ENCODE measurements at places on chromosomes 4 and X.

- DNase-seq, result no peak
- H3K4me1 ChIP-seq, result no peaks in the 10 kb centered on the region
- H3K36me3 ChIP-seq, result peaks cover under 1% of the 10 kb centered on the region
- H3K4me3 ChIP-seq, result no peak overlapping the region
Observed at GRCh38 chr4:175435381-175435783, 376.7 kb downstream of the GPM6A start.

DNA sequence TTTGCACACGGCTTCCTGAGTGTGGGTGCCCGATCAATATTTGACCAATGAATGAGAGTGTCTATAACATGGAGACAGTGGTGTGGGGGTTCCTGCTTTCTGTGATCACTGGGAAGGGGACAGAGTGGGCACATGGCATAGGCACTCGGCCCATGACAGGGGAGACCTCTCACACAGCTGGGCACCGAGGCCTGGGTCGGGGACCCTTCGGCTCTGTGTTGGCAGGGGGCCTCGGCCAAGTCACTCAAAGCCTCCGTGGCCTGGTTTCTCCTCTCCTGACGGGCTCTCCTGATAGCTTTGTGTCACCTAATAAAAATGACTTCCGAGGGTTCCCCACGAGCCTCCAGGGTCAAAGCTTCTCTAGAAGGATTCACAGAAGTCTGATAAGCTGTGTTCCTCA, 43.9 kb upstream of the PSAPL1 start:
- H3K4me3 ChIP-seq, result no peak overlapping the region
- no peaks in the 10 kb centered on the region for H3K36me3 ChIP-seq
- no peaks in the 10 kb centered on the region for H3K4me1 ChIP-seq
- peaks cover under 1% of the 10 kb centered on the region for H3K27me3 ChIP-seq

DNA sequence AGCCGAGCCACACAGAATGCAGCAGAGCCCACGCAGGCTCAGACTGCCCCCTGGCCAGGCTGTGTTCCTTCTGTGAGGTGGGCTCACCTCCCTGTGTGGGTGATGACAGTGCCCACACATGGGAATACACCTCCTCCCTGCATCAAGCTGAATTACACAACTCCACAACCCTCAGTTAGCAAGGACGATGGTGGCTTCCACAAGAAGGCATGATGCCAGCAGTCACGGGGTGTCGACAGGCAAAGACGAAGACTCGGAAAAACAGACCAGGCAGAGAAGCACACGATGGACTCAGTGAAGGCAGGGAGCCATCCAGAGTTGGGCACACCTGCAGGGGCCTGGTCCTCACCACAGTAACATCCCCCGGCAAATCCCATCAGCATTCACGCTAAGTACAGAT, 12.1 kb downstream of the LETM1 start:
- DNase-seq, result no peak
- peaks cover 28% of the 10 kb centered on the region for H3K4me1 ChIP-seq
- no peaks in the 10 kb centered on the region for H3K27me3 ChIP-seq

DNA sequence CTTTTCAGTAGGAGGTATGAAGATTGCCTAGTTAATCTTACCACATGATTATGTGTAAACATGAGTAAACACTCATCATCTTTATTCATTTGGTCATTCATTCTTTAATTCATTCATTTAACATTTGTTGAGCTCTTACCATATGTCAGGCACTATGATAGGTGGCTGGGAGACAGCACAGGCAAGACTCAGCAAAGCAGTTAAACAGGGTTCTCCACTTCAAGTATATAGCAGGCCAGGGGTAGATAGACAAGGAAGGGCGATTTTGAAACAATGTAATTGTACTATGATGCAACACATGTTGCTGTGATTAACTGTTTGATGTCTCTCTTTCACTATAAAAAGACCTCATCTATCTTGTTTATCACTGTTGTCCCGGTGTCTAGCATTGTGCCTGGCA, 84.3 kb upstream of the GPR101 start:
- no peak overlapping the region for H3K27ac ChIP-seq
- H3K4me1 ChIP-seq, result no peaks in the 10 kb centered on the region
- peaks cover 44% of the 10 kb centered on the region for H3K27me3 ChIP-seq
- no peak overlapping the region for H3K4me3 ChIP-seq
- no peaks in the 10 kb centered on the region for H3K36me3 ChIP-seq

- peaks cover 22% of the 10 kb centered on the region for H3K4me1 ChIP-seq
- H3K27ac ChIP-seq, result peak overlapping the region; percentile 97
- H3K36me3 ChIP-seq, result peaks cover 42% of the 10 kb centered on the region
- peak overlapping the region; percentile 66 for H3K4me3 ChIP-seq
- H3K27me3 ChIP-seq, result no peaks in the 10 kb centered on the region
- DNase-seq, result peak; percentile 84
Observed at GRCh38 chr4:2745981-2746806, 9.9 kb downstream of the TNIP2 start.

DNA sequence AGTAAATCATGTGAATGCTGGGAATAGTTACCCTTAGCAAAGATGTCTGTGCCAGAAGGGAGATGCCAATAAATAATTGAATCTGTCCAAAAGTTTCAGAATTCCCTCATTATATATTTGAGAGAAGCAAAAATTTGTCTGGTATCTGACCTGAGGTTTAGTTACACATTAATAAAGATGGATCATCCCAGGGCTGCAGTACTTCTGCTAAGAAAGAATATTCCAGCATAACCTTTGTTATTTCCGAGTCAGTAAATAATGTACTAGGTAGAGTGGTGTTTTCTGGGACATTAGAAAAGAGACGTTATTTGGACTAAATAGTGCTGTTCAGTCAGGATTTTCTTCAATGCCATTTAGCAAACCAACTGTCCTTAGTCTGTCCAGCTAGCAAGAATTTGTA, 26.4 kb downstream of the ADD1 start:
- H3K4me1 ChIP-seq, result peaks cover 62% of the 10 kb centered on the region
- peak overlapping the region; percentile 62 for H3K27ac ChIP-seq
- no peak for DNase-seq

GRCh38 chr4:11404431-11404830, 24.3 kb downstream of the HS3ST1 start:
- no peak overlapping the region for H3K4me3 ChIP-seq
- no peak overlapping the region for H3K27ac ChIP-seq
- peaks cover under 1% of the 10 kb centered on the region for H3K36me3 ChIP-seq
- H3K27me3 ChIP-seq, result no peaks in the 10 kb centered on the region
- no peak for DNase-seq
- no peaks in the 10 kb centered on the region for H3K4me1 ChIP-seq

DNA sequence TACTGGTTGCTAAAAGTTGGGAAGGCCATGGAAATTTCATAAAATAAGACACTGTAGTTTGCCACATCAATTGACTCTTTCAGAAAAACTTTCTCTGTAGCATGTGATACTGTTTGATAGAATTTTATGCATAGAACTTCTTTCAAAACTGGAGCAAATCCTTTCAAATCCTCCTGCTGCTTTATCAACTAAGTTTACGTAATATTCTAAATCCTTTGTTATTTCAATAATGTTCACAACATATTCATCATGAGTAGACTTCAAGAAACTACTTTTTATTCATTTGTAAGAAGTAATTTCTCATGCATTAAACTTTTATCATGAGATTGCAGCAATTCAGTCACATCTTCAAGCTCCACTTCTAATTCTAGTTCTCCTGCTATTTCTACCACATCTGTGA, 199.3 kb downstream of the PCDH18 start:
- H3K36me3 ChIP-seq, result no peaks in the 10 kb centered on the region
- no peaks in the 10 kb centered on the region for H3K4me1 ChIP-seq
- H3K4me3 ChIP-seq, result no peak overlapping the region
- H3K27ac ChIP-seq, result no peak overlapping the region
- DNase-seq, result no peak

DNA sequence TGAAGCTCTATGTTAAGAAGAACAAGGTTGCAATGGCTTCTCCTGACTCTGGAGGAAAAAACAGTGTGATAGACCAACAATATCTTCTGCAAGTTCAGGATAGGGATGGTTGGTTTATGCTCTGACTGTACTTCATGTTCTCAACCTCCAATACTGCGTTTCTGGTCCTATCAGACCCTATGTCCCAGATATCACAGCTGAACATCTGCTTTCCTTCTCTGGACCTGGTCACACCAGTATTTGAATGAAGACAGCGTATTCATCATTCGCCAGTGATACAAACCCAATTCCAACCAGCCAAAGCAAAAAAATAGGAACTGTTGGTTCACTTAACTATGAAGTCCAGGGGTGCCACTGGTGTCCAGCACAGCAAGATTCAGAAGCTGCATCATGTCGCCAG, 124.5 kb upstream of the KLF3 start:
- no peak for DNase-seq
- H3K4me3 ChIP-seq, result no peak overlapping the region
- H3K4me1 ChIP-seq, result no peaks in the 10 kb centered on the region
- H3K27me3 ChIP-seq, result no peaks in the 10 kb centered on the region
- H3K27ac ChIP-seq, result no peak overlapping the region

DNA sequence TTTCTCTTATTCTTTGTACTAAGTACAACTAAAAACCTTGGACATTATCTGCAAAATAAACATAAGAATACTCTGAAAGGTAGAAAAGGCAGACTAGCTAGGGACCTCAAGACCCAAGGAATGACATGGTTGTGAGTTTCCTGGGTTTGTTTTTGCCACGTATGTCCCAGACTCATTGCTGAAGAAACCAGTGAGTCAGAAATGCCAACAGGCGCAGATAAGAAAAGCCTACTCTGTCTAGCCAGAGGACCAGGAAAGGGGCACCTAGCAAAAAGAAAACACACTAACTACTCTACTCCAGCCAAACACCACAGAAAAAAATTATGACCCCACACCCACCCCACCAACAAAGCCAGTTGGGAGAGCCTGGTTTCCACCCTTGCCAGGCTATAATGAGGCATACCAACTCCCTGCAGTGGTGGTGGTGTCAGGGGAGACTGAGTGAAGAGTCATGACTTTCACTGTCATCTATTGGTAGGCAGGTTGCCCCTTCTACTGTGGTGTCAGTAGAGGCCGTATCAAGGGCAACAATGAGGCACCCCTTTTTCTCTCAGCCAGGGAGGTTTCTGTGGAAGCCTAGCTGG, 10.9 kb downstream of the MTMR1 start:
- no peak for DNase-seq
- no peaks in the 10 kb centered on the region for H3K27me3 ChIP-seq
- peaks cover 19% of the 10 kb centered on the region for H3K4me1 ChIP-seq
- H3K27ac ChIP-seq, result peak overlapping the region; percentile 55
- peaks cover 24% of the 10 kb centered on the region for H3K36me3 ChIP-seq
- H3K4me3 ChIP-seq, result no peak overlapping the region

- H3K36me3 ChIP-seq, result no peaks in the 10 kb centered on the region
- no peak overlapping the region for H3K4me3 ChIP-seq
- DNase-seq, result no peak
Observed at GRCh38 chrX:102849396-102849795, 87.7 kb upstream of the RAB40AL start.

- no peak overlapping the region for H3K4me3 ChIP-seq
- H3K4me1 ChIP-seq, result no peaks in the 10 kb centered on the region
- DNase-seq, result no peak
- no peaks in the 10 kb centered on the region for H3K36me3 ChIP-seq
- H3K27ac ChIP-seq, result no peak overlapping the region
Observed at GRCh38 chr4:189974056-189974455, 33.4 kb downstream of the FRG1 start.

GRCh38 chr4:74374561-74375327, 9.8 kb downstream of the EREG start:
- H3K4me1 ChIP-seq, result no peaks in the 10 kb centered on the region
- no peaks in the 10 kb centered on the region for H3K36me3 ChIP-seq
- peaks cover 32% of the 10 kb centered on the region for H3K27me3 ChIP-seq
- no peak overlapping the region for H3K27ac ChIP-seq

DNA sequence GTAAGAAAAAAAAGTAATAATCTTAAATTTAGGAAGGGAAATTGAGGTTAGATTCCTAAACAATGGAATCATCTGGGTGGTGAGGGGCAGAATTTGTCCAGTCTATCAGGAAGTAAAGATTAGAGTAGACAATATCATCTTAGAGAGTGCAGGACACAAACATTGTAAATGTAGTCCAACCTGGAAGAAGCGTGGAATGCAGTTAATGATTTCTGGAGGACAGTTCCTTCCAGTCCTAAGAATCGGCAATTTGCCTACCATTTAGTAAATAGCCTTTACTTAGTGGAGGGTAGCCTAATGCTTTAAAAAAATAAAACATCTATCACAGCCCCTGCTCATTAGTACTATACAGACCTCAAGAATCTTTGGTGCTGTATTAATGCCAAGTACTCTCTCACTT, 147.5 kb upstream of the TTC29 start:
- no peak overlapping the region for H3K4me3 ChIP-seq
- H3K27me3 ChIP-seq, result peaks cover 37% of the 10 kb centered on the region
- H3K36me3 ChIP-seq, result no peaks in the 10 kb centered on the region
- H3K4me1 ChIP-seq, result no peaks in the 10 kb centered on the region
- no peak overlapping the region for H3K27ac ChIP-seq

GRCh38 chr4:174707051-174707676, 121.9 kb downstream of the GLRA3 start:
- H3K27ac ChIP-seq, result no peak overlapping the region
- H3K4me1 ChIP-seq, result no peaks in the 10 kb centered on the region
- H3K27me3 ChIP-seq, result no peaks in the 10 kb centered on the region

DNA sequence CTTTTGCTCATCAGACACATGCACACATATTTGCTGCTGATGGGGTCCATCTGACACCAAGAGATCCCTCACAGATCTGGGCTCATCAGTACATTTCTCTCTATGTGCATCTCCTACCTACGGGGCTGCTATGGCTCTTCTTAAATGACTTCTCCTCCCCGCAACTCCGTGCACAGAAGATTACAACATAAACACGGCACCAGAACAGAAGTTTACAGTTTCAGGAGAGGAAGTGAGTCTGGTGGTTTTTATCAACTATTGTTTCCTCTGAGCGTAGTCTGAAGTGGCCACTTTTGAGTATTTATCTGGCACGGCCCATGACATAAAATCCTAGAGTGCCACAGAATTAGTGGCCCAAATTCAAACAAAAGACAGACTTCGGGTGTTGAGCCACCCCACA, 263.8 kb downstream of the PRDM5 start:
- H3K36me3 ChIP-seq, result no peaks in the 10 kb centered on the region
- DNase-seq, result no peak
- H3K27ac ChIP-seq, result no peak overlapping the region
- peaks cover 14% of the 10 kb centered on the region for H3K27me3 ChIP-seq
- H3K4me1 ChIP-seq, result no peaks in the 10 kb centered on the region

GRCh38 chr4:168613869-168614268, 117.0 kb downstream of the PALLD start:
- no peaks in the 10 kb centered on the region for H3K4me1 ChIP-seq
- no peak overlapping the region for H3K4me3 ChIP-seq
- no peak overlapping the region for H3K27ac ChIP-seq
- peaks cover 24% of the 10 kb centered on the region for H3K27me3 ChIP-seq
